CD4-positive, alpha-beta T cell treated with Interleukin-15 for 1 hour (primary cell): ENCODE measurements at places on chromosomes 1 and 21.

DNA sequence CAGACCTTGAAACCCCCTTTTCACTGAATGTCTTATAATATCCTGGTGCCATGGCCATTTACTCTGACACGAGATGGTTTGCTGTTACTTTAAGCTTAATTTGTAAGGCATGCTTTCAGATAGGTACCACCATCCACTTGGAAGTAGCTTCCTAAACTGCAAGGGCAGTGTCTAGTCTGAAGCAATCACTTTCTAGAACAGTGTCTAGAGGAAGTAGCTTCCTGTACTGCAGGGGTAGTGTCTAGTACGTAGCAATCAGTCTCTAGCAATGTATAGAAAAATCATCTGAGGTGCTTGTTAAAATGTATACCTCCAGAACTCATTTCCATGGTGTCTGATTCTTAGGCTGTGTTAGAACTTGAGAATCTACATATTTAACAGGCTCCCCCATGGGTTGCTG, 42.5 kb downstream of the ZBTB40 start:
- DNase-seq = no peak

- no peak for DNase-seq
Observed at GRCh38 chr21:26844258-26845065, 747 bp downstream of the ADAMTS1 start.

GRCh38 chr1:219817914-219818313, 110.4 kb downstream of the SLC30A10 start:
- DNase-seq = no peak

- no peak for DNase-seq
Observed at GRCh38 chr1:76500116-76500515, 367.2 kb upstream of the ST6GALNAC5 start.

DNA sequence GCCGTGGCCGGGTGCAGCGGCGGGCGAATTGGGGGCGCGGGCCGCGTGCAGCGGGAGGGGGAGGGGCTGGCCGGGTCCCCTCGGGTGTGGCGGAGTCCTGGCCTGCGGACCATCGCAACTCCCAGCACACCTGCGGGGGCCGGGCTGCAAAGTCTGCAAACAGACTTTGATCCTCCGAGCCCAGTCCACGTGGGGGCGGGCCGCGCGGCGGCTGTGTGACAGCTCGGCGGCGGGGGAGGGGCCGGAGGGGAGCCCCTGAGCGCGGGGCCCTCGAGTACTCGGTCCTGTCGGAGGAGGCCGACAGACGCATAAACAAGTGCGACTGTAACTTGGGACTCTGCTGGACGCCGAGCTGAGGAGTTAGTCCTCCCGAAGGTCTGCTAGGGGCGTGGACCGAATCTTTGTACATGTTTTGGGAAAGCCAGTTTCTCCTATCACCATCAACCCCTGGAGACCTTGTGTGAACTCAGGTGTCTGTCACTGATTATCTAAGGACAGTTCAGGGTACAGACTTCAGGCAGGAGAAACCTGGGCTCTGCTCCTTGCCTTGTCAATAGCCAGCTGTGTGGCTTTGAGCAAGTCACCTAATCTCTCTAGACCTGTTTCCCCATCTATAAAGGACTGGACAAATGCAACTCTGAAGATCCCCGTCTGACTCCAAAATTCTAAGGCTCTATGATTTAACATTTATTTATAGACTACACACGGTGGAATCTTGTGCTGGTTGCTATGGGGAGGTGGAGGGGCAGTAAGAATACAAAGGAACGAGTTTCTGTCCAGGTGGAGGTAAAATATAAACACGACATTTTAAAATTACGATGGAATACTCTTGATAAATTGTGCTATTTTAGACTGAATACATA, 710 bp upstream of the SLC30A1 start:
- peak; percentile 85 for DNase-seq

GRCh38 chr1:44949286-44949685, 37.1 kb downstream of the EIF2B3 start:
- no peak for DNase-seq

GRCh38 chr1:74811436-74812179, 78.7 kb downstream of the TYW3 start:
- DNase-seq = no peak

GRCh38 chr21:45584786-45585185, 42.5 kb upstream of the SLC19A1 start:
- no peak for DNase-seq

GRCh38 chr21:17578162-17578561, 34.5 kb downstream of the BTG3 start:
- DNase-seq = no peak

GRCh38 chr1:18751425-18751824, 108.0 kb downstream of the TAS1R2 start:
- no peak for DNase-seq

DNA sequence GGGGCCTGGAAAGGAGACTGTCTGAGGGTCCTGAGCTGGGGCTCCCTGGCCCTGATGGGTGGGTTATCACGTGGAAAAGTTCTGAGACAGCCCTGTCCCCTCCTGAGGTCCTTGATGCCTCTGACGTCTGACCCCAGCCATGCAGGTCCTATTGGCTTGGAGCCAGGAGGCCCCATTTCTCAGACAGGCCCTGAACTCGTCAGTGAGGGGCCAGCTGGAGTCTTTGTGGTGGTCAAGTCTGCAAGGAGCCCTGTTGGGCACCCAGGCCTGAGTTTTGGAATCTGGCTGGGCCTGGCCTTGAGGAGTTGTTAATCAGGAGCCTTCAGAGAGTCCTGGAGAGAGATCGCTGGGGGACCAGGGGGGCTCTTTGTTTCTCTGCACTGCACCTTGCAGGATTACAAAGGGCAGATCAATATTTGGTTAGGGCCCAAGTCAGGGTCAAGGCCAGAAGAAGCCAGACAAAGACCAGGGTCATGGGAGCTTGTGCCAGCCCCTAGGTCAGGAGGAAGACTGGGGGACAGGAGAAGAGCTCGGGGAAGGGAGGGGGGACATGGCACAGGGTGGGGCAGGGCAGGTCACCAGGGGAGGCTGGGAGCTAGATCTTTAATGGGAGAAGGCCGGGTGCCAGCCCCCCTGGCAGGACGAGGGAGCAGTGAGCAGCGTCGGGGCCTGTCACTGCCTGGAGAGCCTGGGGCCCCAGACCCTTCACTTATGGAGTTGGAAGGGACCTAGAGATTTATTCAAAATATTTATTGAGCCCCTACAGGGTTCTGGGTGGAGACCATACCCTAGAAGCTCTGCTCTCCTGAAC, 83.2 kb downstream of the PTPRU start:
- DNase-seq = no peak

- no peak for DNase-seq
Observed at GRCh38 chr1:66341446-66342089, 192.4 kb upstream of the SGIP1 start.

DNA sequence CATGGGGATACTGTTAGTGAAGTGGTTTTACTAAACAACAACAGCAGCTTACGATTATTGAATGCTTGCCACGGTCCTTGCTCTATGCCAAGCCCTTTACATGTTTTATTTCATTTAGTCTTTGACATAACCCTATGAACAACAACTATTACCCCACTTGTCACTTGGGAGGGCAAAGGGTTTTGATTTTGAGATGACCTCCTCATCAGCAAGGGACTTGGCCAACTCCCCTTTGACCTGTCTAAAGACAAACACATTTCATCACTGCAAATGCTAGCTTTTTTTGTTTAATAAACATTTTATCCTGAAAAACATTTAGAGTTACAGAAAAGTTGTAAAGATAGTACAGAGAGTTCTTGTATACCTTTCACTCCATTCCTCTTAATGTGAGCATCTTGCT, 152.5 kb upstream of the WNT4 start:
- DNase-seq = no peak

DNA sequence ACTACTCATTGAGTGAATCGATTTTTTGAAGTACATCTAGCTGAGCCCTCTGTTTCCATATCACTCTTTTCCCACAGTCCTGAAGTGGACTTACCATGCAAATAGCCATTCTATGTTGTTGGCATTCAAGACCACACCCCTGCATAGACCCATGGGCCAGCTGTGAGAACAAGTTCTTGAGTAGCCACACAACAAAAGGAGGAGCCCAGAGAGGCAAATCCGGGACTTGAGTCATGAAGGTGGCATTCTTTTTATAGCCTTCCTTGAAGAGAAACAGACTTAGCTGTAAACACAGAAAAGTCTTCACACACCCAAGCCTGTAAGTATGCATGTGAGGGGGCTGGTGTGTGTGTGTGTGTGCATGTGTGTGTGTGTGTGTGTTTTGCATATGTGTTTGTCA, 13.8 kb upstream of the SPRR5 start:
- DNase-seq = no peak

- DNase-seq = no peak
Observed at GRCh38 chr1:208038303-208038702, 127.4 kb upstream of the CD34 start.

DNA sequence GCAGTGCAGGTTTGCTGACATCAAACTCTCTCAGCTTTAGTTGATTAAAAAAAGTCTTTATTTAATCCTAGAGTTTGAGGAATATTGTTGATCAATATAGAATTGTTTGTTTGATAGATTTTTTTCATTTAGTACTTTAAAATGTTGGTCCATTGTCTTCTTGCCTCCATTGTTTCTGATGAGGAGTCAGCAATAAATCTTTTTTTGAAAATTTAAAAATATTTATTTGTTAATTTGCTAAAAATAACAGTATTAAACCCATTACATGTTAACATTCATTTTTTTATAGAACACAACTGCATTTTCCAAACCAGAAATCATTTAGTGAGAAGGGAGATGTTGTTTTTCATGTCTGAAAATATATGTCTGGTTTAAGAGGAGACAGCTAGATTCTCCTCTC, 173.8 kb upstream of the USP24 start:
- no peak for DNase-seq

GRCh38 chr1:230218667-230219066, 151.6 kb downstream of the GALNT2 start:
- DNase-seq = no peak

DNA sequence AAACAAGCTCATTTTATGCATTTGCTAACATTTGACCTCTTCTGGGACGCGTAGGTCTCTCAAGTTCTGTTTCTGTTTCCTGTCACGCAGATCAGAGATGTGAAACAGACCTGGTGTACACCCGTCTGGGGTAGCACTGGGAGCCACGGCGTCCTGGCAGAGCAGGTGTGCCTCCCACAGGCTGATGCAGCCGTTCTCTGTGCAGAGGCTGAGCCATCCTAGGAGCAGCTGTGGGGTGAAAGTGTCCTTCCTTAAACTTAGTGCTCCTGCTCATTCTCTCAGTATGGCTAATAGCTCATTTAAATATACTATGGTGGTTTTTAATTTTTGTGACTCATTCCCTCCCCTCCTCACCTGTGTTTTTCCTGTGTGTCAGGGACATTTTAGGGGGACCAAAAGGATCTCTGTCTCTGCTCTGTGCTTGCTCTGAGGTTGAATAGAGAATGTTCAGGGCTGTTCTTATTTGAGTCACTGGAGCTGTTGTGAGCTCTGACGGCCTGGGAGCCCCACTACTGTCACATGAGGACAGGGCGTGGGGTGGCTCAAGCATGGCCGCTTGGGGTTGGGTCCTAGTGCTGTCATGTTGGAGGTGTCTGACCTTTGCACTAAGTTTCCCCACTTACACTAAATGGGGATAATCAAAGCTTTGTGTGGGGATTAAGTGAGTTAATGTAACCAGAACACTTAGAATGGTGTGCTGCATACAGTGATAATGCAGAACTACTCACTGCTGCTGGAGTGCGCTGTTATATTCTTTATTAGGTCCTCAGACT, 43.0 kb downstream of the GALNT2 start:
- DNase-seq = peak; percentile 51

DNA sequence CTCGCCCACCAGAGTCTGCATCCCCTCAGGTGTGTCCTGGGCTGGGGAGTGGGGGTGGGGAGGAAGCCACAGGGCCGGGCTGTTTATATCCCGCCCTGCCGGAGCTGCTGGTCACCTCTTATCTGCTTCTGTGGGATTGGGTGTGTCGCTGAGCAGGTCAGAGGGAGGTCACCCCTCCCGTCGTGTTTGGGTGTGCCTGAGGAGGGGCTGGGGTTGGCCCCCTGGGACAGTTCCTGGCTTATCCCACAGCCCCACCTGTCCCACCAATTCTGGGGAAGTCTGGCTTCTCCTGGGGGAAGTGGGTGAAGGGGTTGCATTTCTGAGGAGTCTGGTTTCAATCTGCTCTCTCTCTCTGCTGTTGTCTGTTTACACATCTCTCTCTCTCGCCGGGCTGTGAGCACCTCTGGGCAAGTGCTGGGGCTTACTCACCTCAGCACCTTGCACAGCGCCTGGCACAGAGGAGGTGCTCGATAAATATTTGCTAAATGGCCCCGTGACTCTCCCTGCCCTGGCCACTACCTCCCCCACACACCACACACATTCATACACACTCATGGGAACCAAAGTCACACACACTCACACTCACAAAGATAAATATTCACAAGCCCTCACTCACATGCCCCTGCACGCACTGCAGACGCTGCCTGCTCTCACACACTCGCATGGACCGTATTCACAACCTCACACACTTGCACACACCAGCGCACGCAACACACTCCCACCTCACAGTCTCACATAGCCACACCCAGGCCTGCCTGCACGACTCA, 8.3 kb downstream of the ELF3 start:
- no peak for DNase-seq

DNA sequence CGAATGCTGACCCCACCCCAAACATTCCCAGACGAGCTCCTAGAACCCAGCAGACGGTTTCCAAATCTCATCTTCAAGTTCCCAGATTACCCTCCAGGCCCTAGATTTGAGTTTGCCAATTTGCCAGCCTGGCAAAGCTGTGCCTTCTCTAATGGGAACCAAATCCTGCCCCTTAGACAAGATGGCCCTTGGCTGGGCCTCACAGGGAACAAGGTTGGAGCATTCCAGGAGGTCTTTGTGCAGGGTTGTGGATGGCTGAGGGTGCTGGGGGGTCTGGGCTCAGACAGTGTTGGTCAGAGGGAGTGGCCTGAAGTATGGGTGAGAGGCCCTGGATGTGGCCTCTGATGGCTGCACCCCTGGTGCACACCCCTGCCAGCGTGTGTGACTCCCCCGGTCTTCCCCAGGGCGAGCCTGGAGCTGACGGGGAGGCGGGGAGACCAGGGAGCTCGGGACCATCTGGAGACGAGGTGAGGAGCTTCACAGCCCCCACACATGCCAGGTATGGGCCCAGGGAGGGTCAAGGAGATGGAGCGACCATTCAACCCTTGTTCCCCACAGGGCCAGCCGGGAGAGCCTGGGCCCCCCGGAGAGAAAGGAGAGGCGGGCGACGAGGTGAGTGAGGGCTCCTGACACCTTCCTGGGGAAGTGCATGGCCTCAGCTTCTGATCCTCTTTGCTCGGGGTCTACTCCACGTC, 10.2 kb downstream of the COL6A1 start:
- DNase-seq = peak; percentile 10

- no peak for DNase-seq
Observed at GRCh38 chr1:160032165-160032820, 503 bp upstream of the PIGM start.

GRCh38 chr1:116111524-116112021, 374 bp downstream of the MAB21L3 start:
- DNase-seq = no peak

DNA sequence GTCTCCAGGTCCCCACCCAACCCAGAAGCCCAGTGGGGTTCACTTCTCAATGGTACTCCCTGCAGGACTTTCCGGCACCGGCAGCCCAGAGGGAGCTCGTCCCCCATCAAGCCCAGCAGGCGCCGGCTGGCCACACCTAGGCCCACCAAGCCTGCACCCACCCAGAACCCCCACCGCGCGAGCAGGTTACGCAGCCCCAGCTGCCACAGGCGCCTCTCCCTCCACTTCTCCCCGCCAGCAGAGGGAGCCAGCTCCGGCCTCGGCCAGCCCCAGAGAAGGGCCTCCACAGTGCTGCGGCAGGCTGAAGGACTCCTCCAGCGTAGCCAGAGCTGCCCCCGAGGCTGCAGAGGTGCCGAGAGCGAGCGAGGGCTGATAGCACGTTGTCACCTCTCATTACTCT, 722.3 kb downstream of the PLA2G4A start:
- DNase-seq = no peak
